ENCODE measurements at places on chromosomes 12 and 14.

GRCh38 chr14:32682214-32682613, 256.5 kb upstream of the NPAS3 start:
- DNase-seq: no peak

DNA sequence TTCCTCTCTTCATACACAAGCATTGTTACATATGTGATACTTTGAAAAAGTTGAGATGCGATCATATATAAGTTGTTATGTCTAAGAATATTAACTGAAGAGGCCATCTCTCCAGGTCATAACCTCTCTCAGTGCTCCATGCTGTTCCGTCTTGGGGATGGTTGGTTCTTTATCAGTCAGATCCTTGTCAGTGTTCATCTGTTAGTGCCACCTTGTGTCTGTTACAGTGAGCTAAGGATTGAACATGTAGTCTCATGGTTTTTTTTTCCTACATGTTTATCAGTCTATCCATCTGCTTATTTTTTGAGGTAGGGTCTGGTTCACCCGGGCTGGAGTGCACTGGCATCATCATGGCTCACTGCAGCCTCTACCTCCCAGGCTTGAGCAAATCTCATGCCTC, 30.5 kb downstream of the EP400 start:
- no peak for DNase-seq

DNA sequence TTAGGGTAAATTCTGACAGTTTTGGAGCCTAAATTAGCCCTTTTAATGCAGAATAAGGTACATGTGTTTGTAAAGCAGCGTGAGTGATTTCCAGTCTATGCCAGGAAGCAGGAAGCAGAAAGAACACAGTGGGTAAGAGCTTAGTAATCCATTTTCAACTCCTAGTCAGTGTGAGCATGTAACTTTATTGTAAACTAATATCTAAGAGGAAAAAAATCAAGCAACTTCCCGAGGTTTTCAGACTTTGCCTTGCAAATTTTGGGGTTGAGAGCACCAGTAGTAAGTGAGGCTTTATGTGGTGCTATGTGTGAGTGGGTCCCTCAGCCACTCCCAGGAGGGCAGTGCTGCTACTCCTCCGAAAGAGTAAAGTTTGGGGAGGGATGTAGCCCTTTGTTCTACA, 2.9 kb downstream of the CIPC start:
- DNase-seq: no peak

GRCh38 chr14:96042248-96042930, 3.2 kb downstream of the C14orf132 start:
- DNase-seq: no peak

GRCh38 chr14:103456167-103456835, 66.3 kb downstream of the CKB start:
- DNase-seq: no peak

DNA sequence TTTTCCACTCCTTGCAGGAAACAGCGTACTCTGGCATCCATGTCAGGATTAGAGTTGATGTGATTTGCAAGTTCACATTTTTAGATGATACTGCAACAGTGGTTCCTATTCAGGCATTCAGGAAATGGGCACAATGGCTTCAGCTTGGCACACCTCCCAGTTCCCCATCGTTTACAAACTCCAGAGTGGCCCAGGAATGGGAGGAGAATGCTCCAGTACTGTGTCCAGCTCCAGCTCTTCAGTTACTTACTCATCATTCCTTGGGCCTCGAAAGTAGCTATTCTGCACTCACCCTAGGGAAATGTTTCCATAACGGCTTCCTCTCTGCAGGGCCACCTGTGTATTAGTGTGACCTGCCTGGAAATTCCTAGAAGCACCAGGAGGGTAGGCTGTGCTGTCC, 239.7 kb upstream of the RGS6 start:
- DNase-seq: no peak

- no peak for DNase-seq
Measured at GRCh38 chr12:29796823-29797263, 13.1 kb upstream of the TMTC1 start.

- DNase-seq: no peak
Measured at GRCh38 chr14:53355581-53356112, 202.5 kb upstream of the DDHD1 start.

All from NCI-H1436 treated with DMSO at 0.1 percent for 48 hours (cell line).